ENCODE measurements at places on chromosomes 2 and 18.

GRCh38 chr18:79047556-79048244 lies 21.5 kb upstream of the ATP9B start:
- DNase-seq: no peak

- no peak for DNase-seq
Measured at GRCh38 chr2:50395605-50396297, 636.2 kb downstream of the NRXN1 start.

- no peak for DNase-seq
Measured at GRCh38 chr2:192887337-192887736, 692.6 kb upstream of the TMEFF2 start.

GRCh38 chr18:55912071-55912470 lies 324.1 kb upstream of the TCF4 start:
- no peak for DNase-seq

DNA sequence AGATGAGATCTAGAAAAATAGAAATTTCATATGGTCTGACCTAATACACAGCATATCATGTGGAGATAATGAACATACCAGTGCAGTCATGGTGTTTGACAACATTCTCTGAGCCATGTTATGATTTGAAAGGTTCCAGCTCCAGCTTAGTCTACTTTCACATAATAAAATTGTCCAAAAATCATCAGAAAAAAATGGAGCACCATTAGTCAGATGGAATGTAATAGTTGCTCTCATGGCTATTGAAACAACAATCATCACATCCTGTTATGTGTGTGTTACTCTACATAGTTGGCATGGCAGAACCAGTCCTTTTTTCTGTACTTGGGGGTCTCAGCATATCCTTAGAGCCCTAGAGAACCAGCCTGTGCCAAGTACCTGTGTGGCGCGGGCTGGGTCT lies 678.9 kb upstream of the FANCL start:
- DNase-seq: no peak

- no peak for DNase-seq
Measured at GRCh38 chr2:2879781-2880180, 497.8 kb downstream of the EIPR1 start.

- peak; percentile 73 for DNase-seq
Measured at GRCh38 chr2:45778720-45779171, 127.3 kb downstream of the PRKCE start.

DNA sequence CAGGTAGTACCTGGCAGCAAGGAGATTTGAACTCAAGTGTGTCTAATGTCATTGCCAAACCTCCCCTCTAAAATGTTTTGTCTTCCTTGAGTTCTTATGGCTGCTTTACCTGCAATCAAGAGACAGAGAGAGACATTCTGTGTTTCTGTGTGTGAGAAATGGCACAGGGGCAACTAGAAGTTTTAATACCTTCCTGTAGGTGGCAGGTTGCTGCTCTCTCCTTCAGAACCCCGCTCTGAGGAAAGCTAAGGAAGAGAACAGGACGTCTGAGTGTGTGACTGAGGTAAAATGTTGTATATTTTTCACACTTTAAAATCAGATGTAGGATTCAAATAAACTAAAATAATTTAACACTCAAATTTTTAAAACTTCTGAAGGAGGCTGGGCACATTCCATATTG lies 19.2 kb downstream of the DTNA start:
- no peak for DNase-seq

DNA sequence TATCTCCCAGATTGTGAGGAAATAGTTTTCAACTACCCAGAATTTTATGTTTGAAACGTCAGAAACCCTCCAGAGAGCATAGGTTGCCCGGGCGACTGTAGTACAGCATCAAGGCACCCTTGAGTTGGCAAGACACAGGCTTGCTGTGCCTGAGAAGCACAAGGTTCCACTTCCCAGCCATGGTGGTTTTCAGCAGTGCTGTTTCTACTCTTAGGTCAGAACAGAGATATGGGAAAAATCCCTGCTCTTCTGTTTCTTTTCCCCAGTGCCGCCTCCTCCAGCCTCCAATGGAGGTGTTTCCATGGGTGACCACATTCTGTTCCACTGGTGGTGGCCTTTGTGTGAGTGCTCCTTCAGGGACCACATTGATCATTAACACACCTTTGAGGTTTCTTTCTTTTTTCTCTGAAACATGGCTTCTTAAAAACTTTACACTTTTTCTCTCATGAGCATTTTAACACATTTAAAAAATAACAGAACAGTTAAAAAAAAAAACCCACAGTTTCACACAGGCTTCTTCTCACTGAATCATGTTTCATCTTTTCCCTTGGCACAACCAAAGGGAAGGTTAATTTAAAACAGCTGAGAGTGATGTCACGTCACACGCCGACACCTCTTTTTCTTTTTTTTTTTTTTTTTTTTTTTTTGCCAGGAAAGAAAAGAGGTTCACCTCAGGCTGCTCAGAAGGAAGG lies 229.3 kb upstream of the HDAC4 start:
- no peak for DNase-seq

GRCh38 chr18:77061281-77061945 lies 71.2 kb downstream of the MBP start:
- DNase-seq: no peak

GRCh38 chr2:128362889-128363228 lies 44.2 kb upstream of the HS6ST1 start:
- DNase-seq: no peak

- DNase-seq: no peak
Measured at GRCh38 chr2:7860693-7861092, 821.2 kb upstream of the ID2 start.

- DNase-seq: no peak
Measured at GRCh38 chr2:168212167-168212566, 35.2 kb downstream of the STK39 start.

DNA sequence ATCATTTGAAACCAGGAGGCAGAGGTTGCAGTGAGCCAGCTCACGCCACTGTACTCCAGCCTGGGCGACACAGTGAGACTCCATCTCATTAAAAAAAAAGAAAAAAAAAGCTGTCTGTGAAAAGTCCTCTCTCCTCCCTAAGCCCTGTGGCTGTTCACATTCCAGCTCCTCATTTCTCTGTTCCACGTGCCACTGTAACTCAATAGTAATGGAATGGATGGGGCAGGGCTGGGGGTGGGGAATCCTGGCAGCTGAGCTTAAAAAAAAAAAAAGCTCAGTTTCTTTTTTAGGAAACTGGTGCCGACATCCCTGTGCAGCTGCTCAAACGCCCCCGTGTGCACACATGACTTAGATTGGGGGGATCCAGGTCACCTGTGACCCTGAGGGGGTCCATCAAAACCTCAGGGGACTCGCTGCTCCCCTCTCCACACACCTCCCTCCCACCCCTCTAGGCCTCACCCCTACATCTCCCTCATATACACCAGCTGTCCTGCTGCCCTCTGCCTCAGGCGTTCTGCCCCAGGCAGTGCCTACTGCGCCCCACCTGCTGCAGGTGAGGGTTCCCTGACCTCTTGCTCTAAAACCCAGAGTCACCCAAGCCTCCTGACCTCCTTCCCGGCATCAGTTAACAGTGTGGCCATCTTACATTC lies 255.4 kb downstream of the AGAP1 start:
- no peak for DNase-seq

GRCh38 chr18:10878703-10879102 lies 270.7 kb downstream of the PIEZO2 start:
- DNase-seq: no peak

DNA sequence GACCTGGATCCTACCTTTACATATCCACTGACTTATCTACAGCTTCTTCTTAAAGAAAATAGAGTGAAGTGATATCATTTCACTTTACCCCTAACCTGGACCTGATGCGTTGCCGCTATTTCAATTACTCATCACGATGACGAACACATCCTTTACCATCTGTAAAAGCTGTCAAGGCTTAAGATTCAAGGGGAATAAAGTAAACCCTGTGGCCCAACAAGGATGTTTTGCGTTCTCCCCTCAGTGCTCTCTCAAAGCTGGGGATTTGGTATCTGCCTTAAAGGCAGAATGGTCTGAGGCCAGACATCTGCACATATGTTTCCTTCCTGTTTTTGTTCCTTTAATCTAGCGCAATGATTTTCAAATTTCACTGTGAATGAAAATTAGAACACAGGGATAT lies 100.1 kb upstream of the KLF7 start:
- DNase-seq: no peak

DNA sequence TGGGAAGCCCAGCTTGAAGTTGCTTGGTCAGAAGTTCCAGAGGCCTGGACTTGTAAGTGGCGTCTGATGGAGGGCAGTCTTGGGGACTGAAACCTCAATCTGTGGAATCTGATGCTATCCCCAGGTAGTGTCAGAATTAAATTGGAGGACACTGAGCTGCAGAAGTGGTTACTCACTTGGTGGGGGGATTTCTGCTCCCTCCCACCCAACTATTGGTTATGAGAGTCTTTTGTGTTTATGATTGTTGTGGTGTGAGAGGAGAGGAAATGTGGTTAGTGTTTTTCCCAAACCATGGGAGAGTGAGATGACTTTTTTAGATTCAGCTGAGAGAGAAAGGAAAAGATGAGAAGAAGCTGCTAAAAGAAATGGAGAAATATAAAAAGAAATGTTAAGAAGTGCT lies 12.8 kb downstream of the ZBTB14 start:
- no peak for DNase-seq

DNA sequence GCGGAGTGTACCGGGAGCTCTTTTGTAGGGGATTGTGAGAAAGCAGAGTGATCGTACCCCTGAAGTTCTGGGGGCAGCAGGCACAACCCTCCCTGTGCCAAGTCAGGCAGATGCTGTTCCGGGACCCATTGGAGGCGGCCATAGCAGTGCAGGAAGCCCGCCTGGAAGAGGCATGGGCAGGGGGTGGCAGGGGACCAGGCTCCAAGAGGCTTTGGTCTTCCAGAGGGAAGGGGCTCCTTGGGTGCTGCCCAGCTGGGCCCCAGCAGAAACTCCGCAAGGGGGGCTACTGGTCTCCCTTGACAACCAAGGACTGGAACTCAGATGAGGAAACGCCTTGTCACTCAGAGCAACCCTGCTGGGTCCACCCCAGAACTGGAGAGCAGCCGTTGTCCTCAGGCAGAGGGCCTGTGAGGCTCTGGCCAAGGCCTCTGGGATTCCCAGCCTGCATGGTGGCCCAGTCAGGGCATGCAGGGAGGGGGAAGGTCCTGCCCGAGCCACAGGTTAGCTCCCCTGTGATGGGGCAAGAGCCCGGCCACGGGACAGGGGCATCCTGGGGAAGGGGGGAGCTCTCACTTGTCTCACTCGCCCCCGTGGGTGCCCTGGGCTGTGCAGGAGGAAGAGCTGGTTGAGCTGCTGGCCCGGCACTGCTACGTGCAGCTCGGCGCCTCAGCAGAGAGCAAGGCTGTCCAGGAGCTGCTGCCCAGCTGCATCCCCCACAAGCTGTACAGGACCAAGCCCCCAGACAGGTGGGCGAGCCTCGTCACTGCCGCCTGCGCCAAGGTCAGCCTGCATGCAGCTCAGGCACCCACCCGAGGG lies 21.0 kb upstream of the GPR17 start:
- DNase-seq: no peak

DNA sequence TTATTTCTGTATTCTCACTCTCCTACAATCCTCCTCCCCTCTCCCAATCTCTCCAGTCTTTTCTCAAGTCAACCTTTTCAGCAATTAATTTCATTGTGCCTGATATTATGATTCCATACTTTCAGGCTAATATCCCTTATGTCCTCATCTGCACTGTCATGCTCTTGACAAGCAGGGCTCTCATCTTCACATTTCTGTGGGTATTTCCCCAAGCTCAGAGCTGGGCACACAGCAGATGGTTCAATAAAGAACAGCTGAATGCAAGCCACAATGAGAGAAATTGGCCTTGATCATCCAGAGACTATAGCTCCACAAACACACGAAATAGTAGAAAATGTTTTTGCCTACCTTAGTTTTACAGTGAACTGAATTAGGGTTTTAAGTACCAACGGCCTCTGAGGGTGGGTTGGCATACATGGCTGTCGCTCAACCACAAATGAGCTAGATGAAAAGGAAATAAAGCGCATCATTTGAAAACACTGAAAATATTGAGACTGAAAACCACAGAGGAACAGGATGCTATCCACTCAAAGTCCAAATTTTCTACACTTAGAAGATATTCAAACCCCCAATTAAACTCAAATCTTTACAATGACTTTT lies 47.5 kb upstream of the STAT1 start:
- no peak for DNase-seq

DNA sequence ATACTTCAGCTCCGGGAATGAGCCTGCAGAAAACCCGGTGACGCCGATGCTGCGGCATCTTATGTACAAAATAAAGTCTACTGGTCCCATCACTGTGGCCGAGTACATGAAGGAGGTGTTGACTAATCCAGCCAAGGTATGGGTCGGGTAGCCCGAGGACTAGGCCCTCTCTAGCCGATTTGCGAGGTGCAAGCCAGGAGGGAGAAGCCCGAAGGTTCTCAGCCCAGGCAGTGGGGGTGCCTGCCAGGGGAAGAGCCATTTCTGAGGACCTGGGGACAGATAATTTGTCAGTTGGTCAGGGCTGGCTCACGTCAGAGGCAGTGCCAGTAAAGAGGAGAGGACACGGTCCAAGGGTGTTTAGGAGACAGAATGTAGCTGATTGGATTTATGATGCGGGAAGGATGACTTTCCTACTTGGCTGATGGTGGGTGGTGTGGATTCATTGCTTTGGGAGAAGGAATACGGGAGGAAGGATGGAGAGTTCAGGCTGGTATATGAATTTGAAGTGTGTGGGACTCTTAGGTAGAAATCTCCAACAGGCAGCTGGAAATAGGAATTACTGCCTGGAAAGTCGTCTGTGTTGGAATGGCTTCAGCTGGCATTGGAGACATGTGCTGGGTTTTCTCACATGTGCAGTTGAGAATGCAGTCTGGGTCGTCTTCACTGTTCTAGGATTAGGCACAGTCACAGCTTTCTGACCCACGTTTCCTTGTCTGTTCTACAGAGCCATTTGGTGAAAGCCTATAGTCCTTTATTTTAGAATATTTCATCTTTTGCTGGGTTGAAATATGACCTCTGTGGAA lies 874 bp downstream of the NDUFAF7 start:
- peak; percentile 6 for DNase-seq

- DNase-seq: no peak
Measured at GRCh38 chr18:22839340-22839821, 93.7 kb upstream of the RBBP8 start.

DNA sequence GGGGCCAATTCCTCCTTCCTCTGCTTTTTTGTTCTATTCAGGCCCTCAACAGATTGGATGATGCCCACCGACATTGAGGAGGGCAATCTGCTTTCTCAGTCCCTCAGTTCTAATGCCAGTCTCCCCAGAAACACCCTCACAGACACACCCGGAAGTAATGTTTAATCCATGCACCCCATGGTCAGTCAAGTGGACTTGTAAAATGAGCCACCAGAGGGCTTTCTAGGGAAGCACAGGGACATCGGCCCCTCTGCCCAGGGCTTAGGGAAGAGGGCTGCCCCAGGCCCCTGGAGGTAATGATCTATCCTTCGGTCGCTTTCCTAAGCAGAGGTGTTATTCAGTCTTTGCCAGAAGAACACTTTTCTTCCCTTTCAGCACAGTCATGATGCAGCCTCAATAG lies 107.4 kb downstream of the PDCL3 start:
- DNase-seq: no peak

GRCh38 chr2:141329964-141330363 lies 800.9 kb downstream of the LRP1B start:
- DNase-seq: no peak

DNA sequence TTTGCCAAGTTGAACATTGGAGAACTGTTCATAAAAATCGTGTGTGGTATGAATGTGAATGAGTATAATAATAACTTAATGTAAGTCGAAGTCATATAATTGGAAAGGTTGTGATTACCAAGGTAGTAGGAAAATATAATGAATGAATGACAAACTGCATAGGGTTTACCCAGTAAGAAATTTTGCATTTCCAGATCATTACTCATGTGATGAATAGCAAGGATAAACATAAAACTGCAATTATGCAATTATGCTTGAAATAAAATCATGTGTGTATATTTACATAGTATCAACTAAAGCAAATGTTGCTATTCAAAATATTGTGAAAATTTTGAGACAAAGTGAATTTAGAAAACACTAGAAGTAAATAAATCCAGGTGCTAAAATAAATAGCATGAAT lies 1108.7 kb upstream of the TMEFF2 start:
- no peak for DNase-seq
